M059J (cell line): ENCODE measurements at places on chromosomes 2 and 18.

DNA sequence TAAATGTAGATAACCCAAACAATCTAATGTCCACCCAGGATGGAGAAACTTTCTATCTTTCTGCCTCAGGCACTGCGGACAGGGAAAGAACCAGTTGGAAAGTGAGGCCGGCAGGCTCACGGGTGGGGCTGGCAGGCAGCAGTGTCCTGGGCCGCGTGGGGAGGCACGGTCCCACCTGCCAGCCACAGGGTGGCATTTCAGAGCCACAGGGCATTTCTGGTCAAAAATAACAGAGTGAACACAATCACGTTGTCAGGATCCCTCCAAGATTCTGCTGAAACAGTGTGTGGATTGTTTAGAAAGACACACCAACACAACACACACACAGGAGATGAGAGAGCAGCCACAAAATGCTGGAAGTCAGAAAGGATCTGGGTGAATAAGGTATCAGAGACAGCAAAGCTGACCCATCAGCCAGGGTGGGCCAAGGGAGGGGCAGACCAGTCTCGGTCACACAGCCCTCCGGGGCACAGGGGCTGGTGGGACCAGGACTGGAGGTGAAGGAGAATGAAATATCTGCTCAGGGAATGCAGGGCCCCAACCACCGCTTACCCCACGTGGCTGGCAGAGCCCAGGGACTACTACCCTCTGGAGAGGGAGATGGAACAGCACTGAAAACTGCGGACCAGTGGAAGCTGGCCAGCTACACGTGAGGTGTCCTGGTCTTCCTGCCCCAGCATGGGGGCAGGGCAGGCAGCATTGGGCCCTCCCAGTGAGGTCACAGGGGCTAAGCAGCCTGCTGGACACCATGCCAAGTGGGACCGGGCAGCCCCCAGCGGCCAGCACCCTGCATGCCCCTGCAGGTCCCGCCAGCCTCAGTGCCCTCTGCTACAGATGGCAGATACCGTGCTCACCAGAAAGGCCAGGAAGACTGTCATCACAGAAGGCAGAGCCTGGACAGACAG, 173.9 kb downstream of the HDAC4 start:
- DNase-seq, result peak; percentile 10

DNA sequence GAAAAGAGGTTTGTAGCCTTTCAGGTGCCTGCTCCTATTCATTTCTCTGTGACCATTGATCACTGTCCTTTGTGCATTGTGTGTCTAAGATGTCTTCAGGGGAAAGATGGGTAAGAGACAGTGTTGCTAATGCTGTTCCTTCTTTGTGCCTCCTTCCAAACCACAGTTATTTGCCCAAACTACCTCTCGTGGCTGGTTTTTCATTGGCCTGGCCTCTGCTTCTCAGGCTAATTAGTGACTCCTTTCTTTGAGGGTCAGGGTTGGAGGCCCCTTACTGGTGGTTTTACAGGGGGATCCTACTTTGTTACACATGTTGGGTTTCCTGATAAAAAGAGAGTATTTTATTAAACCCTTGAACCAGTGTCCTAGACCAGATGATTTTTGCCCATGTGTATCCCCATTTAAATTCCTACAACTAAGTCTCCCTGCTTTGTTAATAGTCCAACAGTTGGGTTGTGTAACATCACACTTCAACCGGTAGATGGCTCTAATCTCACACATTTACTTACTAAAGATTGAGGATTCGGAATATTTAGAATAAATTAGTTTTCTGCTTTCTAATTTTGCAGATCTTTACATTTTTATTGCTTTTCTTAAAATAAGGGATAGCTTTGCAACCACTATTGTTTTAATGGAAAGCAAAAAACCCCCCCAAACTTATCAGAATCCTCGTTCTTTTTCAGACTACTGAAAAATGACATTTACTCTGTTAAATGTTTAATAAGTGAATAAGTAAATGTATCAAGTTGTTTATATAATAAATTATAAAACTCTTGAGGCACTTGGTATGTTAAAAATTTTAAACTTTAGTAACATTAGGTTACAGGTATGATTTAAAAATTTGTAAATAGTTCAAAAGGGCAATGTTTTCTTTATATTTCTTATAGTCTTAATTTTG, 2.4 kb downstream of the MARS2 start:
- peak; percentile 52 for DNase-seq

DNA sequence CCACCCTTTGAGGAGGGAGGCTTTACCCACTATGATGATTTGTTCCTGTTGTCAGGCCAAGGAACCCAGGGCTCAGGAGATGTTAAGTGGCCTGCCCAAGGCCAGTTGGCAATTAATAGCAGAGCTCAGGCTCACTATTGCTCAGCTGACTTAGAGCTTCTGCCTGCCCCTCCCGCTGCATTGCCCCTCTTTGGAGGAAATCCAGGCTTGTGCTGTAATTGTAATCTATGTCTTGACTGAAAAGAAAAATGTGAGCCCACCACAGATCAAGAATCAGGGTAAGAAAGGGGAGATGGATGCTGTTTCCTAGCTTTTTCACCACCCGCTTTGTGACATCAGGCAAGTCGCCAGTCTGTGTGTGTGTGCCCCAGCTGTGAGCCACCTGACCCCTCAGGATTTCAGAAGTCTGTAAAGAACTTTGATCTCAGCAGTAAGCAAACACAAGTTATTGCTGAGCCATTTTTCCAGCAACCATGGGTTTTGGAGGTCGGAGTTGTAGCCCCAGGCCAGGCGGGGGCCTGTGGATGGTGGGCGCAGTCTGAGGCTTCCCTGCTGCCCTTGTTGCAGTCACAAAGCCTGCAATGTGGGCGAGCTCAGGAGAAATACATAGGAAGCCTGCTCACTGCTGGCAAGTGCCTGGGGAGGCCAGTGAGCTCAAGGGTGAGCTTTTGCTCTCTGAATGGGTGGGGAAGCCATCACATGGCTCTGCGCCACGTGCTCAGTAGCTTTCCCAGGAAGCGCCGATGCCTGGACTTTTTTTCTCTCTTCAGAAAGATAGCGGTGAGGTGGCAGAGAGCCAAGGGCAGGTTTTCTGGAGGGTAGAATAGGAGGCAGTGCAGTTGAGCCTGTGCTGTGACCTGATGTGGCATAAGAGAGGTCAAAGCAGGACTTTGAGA, 6.1 kb downstream of the CABLES1 start:
- DNase-seq, result peak; percentile 33

GRCh38 chr18:3692691-3693090, 242.7 kb downstream of the TGIF1 start:
- DNase-seq, result no peak

- no peak for DNase-seq
Measured at GRCh38 chr2:212427638-212428037, 111.0 kb downstream of the ERBB4 start.

DNA sequence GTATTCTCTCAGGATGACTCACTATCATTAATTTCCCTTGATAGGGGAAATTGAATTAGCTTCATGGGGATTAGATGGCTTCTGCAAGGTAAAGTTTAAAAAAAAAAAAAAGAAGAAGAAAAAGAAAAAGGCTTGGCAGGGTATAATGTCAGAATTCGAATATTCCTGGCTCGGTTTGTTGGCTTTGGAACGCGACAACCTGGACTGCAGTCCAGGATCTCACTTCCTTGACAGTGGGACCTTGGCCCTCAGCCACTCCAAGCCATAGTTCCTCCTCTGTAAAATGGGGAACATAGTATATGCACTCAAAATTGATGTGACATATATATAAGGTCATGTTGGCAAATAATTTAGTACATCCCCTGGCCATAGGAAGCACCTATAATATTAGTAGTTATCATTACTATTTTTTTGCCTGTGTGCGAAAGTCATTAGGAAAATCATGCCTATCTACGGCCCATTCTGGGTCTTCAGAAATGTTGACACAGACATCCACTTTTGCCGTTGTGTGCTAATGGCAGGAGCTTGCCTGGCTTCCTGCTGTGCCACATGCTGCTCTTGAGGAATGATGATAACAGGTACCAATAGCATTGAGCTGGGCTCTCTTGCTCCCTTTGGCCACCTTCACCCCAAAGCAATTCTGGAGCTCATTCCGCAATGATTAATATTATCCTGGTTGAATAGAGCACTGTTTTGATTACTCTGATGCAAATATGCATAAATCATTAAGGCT, 97.9 kb downstream of the MTCL1 start:
- no peak for DNase-seq

DNA sequence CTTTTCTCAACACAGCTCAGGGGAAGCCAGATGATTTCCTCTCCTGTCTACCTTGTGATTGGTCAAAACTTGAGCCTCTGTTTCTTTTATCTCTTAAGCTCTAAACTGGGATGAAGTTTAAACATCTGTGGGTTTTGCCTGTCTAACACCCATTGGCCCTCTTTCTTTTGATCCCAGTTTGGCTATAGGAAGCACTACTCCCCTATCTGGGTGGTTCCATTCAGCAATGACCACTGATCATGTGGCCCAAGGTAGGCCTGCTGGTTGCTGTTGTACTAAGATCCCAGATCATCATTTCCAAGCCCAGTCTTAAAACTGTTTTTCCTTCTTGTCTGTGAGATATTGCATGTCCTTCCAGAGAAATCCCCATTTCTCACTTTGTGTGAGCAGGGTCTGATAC, 51.6 kb upstream of the STPG4 start:
- no peak for DNase-seq

- DNase-seq, result no peak
Measured at GRCh38 chr2:11024259-11024645, 112.5 kb downstream of the KCNF1 start.

DNA sequence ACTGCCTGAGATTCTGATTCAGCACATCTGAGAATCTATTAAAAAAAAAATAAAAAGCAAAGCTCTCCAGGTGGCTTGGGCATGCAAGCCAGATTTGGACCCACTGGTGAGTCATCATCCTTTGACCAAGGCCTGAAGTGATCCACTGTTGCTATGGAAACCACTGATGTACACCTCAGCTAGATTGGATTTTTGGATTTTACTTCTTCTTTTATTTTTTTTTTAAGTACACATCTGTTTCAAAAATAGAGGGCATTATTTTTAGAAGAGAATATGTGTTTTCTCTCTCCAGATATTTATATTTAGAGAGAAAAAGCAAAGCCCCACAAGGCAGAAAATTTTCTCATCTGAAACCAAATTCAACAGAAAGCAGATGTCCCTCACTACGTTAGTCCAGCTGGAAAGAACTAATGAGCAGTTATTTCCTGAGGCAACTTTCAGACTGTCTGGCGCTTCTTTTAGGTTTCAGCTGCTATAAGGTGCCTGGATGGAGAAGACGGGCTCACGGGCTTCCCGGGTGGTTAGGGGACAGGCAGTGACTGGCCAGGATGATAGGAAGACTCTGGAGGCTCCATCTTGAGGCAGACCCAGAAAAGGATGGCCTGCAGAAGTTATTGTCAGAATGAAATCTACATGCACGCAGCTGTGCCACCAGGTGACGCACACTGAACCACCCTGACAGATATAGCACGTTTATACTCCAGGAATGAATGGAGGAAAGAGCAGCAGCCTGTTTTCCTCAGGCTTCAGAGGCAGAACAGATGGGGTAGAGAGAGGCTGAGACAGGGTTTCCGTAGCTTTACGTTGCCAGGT, 50.5 kb downstream of the MRPL35 start:
- DNase-seq, result peak; percentile 92

DNA sequence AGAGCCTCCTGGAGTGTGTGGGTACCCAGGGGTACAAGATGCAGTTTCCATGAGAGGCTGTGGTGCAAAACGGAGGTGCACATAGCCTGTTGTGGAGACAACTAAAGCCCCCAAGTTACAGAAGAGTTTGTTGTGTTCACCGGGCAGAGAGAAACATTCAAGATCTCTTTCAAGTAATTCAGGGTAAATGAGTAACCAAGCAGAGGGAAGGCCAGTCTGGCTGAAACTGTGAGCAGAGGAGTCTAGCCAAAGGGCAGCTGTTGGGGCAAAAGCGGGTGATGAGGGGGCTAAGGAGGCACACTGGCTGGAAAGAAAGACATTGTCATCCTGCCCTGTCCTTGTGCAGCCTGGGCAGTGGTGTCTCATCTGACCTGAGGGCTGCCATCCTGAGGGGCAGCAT, 52.0 kb downstream of the CXCR4 start:
- no peak for DNase-seq

DNA sequence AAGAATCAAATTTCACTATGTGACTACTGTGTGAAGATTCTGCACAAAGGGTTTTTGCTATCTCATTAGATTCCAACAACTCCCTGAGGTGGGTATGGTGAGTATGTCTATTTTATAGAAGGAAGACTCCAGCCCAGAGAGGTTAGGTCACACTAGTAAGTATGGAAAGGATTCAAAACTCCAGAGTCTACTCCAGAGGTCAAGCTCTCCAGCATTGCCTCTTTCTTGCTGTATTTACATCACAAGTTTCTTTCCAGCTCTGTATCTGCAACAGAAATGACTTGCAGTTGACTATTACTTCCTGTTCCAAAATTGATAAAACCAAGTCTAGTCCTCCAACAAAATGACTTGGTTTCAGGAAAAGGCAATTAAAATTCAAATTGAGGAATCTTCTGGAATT, 2.1 kb downstream of the COL4A4 start:
- DNase-seq, result no peak

DNA sequence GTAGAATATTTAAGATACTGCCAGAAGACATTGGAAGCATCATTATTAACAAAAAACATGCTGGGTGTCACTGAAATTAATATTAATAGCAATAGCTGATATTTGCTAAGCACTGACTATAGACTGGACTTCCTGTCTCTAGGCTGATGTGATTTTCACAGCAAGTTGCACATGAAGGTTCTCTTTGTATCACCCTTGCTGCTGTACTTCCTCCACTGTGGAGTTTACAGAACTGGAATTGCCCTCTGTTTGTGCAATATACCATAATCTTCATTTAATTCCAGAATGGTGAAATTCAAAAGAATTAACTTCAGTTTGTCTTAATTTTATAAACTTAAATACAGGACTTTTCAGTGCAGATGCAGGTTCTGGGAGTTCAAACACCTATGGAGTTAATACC, 585.1 kb downstream of the RNF144A start:
- DNase-seq, result no peak

DNA sequence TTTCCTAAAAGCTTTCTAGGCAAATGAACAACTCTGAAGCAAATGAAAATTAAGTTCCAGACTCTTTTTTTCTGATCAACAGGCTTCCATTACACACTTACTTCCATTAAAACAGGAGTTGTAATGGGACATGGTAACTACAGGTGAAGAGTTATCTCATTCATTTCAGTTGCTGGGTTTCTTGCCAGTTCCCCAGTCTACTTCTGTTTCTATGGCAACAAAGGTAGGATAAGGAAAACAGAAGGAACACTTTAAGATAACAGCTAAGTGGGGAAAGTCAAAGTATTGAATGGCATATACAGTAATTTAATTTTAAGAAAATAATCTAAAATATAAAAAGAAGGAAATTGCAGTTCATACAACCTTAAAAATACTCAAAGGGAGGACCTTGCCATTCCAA, 25.1 kb downstream of the BAZ2B start:
- peak; percentile 39 for DNase-seq
